Psoas muscle (tissue), 8 donors: ENCODE measurements at places on chromosomes 13 and 19.

GRCh38 chr13:90015565-90016507 is 1331.7 kb upstream of the MIR17HG start:
- no peak for DNase-seq

DNA sequence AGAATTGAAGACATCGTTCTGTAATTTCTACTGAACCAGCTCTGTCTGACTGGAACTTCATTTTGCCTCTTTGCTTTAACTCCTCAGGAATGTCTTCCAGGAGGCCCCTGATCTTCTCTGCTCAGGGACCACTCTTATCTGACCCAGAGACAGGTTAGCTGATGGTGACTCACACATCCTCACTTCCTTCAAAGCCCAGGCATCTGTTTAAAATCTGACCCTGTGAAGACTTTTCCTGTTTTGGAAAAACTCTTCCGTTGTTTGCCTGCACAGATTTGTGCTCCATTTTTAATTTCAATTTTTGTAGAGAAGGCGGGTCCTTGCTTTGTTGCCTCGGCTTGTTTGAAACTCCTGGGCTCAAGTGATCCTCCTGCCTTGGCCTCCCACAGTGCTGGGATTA is 1.6 kb downstream of the ARL11 start:
- no peak for DNase-seq

DNA sequence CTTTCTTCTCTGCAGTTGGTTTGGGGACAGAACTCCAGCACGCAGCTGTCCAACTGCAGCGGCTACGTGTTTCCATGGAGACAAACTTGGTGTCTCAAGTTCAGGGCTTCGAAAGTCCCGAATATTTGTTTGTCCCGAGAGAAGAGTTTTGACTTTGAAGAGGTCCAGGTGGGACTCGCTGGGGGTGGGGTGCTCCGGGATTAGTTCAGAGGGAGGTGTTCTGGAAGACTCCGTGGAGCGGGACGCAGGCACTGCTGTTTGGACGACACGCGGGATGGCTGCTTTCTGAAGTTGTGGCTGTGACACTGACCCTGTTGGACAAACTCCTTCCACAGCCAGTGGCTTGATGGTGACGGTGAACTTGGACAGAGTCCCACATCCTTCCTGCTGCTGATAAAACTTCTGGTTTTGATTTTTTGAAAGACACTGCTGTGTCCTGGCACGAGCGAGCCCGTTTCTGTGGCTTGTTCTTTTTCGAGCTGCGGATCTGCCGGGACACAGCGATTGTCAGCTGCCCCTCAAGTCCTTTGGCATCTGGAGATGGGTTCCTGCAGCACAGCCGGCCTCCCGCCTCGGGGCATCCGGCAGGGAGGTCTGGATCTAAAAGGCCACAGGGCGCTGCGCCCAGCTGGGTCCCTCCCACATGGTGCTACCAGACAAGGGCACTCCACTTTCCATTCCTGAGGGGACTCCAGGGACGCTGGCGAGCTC is 15.9 kb upstream of the RANBP3 start:
- no peak for DNase-seq

GRCh38 chr13:36552334-36552733 is 120.0 kb downstream of the CCNA1 start:
- no peak for DNase-seq

GRCh38 chr19:18671303-18672043 is 12.0 kb upstream of the CRTC1 start:
- no peak for DNase-seq

- no peak for DNase-seq
Observed at GRCh38 chr19:41868120-41868988, 8.3 kb downstream of the RPS19 start.

DNA sequence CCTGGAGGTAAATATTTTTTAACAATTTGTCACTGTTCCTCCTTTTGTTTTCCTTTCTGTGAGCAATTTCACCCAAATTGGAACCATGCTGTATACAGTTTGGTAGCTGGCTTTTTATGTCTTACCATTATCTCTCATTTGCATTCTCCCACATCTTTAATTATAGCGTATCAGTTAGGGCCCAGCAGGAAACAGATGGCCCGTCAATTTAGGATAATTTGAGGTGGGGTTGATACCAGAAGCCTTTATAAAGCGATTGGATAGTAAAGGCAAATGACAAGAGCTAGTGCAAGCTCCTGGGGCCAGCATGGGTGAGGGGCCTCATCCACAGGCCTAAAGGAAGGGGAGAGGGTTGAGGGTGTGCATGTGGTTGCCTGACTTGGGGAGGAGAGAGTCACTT is 3.8 kb upstream of the IFNL4 start:
- DNase-seq: no peak

- no peak for DNase-seq
Observed at GRCh38 chr19:14056741-14057356, 5.0 kb downstream of the PALM3 start.

GRCh38 chr19:4260613-4261191 is 13.8 kb downstream of the YJU2 start:
- DNase-seq: no peak

DNA sequence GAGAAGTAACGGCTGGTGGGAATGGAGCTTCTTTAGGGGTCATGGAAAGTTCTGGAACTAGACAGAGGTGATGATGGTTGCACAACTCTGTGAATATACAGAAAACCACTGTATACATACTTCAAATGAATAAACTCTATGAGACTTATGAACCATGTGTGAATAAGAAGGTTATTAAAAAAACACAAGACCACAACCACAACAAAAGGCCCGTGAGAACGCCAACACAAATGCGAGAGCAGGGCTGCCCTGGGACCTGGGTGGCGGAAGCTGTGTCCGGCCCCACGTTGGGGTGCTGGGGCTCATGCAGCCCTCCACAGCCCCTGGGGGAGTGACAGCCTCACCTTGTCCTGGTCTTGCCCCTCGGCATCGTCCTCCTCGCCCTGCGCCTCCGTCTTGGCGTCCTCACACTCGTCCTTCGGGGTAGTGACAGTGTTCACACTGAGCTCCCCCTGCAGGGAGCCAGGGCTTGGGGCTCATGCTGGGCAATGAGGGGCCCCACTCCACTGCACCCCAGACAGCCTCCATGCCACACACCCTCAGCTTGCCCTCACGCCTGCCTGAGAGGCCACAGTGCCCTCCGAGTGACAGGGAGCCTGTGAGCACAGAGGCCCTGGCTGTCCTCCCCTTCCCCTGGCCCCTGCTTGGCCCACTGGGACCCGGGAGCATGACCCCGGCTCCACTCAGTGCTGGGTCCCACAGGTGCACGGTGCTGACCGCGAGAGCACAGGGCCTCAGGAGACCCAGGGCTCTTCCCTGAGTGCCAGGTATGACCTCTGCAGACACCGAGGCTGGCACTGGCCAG is 16.0 kb downstream of the IZUMO4 start:
- no peak for DNase-seq

DNA sequence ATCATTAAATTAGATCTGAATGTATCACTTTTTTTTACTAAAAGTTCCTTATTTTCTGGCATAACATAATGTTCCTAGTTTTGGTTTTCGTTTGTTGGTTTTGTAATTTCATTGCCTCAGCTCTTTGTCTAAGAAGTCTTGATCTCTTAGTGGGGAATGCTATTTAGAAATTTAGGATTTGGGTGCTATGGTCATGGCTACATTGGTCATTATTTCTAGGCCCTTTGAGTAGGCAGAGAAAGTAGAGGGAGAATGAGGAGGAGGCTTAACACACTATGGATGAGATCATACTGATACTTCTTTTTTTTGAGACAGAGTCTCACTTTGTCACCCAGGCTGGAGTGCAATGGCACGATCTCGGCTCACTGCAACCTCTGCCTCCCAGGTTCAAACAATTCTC is 41.8 kb downstream of the PIBF1 start:
- no peak for DNase-seq

DNA sequence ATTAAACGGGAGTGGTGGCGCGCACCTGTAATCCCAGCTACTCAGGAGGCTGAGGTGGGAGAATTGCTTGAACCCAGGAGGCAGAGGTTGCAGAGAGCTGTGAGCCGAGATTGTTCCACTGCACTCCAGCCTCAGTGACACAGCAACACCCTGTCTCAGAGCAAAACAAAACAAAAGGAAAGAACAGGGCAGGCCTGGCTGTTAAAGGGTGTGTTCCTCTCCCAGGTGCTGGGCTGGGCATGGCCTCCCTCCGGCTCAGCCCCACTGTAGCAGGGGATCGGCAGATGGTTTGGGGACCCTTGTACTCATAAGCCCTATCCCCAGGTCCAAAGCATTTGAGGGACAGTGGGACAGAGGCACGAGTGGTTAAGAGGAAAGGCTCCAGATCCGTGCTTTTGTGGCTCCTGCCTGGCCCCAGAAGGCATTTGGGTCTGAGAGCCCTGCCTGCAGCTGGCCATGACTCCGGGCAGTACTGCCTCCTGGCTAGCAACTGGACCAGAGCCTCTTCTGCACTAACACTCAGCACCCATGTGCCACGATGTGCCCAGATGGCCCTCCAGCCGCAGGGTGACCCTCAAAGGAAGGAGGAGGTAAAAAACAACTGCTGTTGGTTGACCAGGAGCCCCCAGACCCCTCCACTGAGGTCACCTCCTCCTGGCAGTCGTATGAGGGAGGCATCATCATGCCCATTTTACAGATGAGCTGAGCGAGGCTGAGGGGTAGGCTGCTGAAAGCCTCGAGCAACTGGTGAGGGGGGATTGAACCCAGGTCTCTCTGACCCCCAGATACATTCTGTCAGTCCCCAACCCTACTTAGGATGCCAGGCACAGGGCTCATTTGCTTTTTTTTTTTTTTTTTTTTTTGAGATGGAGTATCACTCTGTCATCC is 10.0 kb downstream of the RFX1 start:
- DNase-seq: no peak

DNA sequence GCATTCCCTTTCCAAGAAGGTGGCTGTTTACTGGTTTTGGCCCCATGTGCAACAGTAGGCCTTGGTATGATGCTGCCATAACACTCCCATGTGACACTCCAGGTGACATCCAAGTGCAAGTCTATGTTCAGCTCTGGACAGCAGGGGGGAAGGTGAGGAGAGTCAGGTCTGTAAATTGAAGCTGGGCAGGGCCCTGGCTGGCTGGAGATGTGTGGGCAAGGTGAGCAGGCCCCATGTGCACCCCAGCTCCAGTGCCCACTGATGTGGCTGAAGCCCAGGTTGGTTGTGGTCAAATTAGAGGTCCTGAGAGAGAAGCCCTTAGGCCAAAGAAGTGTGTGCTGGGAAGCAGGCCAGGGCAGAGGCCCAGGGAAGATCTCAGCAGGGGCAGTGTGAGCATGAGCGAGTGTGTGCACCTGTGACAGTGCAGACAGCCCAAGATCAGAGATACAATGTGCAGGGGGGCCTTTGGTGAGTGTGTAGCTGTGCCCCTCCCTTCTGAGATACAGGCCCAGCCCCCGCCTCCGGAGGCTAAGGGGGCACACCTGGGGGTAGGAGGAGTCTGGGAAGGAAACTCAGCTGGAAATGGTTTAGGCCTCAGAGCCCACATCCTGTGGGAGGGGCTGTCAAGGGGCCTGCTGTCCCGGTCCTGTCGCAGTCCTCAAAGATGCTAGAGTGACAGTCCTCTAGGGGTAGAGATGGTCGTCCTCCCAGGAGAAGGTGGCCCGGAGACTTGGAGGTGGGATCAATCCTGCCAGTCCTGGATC is 18.6 kb downstream of the DEDD2 start:
- DNase-seq: no peak

- DNase-seq: no peak
Observed at GRCh38 chr13:48412881-48413351, at the start of gene LPAR6. Gene LPAR6, minus strand, starts transcription at chr13:48413113. Its CDS starts 690 bp downstream, at chr13:48412423.

- DNase-seq: no peak
Observed at GRCh38 chr19:39144290-39145071, 18.9 kb downstream of the PAK4 start.

DNA sequence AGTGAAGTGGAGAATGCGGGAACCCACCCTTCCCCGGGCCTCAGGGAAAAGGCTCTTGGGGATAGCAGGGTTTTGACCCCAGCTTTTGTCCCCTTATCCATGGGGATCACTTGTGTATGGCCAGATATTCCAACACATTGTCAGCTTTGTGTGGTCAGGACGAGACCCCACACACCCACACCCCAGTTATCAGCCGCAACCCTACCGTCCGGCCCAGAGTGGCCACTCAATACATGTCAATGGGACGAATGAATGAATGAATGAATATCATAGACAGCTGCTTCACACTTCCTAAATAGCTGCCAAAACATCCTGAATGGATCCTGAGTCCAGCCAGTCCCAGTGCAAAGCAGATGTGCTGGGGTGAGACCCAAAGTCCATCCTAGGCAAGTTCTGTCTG is 64.6 kb downstream of the TSHZ3 start:
- no peak for DNase-seq

- DNase-seq: no peak
Observed at GRCh38 chr19:12703046-12703445, 6.6 kb upstream of the FBXW9 start.

DNA sequence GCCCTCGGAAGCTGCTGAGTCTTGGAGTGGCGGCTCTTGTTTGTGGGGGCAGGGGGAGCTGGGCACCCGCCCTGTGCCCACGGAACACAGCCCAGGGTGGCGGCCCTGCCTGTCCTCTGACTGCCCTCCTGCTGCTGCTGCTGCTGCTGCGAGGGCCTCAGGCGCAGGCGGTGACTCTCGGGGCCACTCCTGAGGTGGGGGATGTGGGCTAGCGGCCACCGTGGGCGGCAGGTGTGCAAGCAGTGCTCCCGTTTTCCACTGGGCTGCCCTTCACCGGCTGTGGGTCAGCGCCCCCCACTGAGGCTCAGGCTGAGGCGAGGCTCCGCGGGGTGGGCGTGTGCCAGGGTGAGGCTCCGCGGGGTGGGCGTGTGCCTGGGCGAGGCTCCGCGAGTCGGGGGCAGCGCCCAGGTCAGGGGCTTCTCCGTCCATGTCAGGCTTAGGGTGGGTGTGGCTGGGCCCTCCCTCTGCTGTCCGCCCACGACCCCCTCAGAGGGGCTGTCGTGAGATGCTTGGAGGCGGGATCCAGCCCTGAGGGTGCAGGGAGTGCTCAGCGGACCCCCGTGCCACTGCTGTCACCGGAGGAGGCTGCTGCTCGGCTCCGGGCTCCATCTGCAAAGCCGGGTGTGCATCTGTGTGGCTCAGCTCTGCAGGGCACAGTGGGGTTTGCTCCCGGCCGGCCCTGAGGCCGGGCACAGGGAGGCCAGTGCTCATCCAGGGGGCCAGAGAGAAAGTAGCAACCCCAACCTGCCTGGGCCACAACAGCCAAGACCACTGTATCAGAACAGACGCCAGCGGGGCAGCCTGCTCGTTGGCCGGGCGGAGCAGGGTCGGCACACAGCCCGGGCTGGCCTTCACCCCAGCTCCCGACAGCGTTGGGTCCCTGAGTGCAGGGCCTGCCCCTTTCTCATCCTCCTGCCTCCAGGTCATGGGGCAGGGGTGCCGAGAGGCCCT is 14.5 kb downstream of the CSNK1G2 start:
- DNase-seq: no peak

GRCh38 chr19:55703790-55704215 is 28.8 kb downstream of the EPN1 start:
- no peak for DNase-seq

GRCh38 chr13:44312834-44313551 is 60.6 kb upstream of the SERP2 start:
- DNase-seq: no peak

- DNase-seq: no peak
Observed at GRCh38 chr13:41915081-41915480, 45.8 kb downstream of the VWA8 start.

DNA sequence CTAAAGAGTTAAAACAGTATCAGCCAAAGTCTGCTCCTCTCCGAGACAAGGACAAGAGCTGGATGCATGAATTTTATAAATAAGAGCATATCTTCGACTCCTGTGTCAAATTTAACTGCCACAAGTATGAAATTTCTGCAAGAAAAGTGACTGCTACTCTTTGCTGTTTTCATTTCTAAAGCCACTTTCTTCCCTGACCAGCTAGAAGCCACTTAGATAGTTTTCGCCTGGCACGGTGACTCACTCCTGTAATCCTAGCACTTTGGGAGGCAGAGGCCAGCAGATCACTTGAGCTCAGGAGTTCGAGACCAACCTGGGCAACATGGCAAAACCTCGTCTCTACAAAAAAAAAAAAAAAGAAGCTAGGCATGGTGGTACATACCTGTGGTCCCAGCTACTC is 61.3 kb downstream of the ENOX1 start:
- no peak for DNase-seq
